Fibroblast of skin of right biceps (primary cell): ENCODE measurements at places on chromosomes 4 and X.
A peak's percentile ranks its signal among the peaks of the same experiment; 100 is the strongest.

DNA sequence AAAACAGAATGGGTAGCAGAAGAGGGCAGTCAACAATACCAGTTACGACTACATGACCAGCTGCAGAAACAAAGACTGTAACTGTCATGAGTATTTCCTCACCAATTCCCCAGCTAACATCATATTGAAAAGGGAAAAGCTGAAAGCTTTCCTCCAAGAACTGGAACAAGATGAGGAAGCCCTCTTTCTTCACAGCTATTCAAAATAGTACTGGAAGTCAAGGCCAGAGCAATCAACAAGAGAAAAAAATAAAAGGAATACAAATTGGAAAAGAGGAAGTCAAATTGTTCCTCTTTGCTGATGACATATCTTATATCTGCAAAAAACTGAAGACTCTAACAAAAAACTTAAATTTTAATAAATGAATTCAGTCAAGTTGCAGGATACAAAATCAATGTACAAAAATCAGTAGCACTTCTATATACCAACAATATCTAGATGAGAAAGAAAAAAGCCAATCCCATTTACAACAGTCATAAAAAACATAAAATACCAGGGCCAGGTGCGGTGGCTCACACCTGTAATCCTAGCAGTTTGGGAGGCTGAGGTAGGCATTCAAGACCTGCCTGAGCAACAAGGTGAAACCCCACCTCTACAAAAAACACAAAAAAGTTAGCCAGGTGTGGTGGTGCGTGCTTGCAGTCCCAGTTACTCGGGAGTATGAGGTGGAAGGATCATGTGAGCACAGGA is 125.4 kb downstream of the ATP8A1 start:
- DNase-seq = no peak

DNA sequence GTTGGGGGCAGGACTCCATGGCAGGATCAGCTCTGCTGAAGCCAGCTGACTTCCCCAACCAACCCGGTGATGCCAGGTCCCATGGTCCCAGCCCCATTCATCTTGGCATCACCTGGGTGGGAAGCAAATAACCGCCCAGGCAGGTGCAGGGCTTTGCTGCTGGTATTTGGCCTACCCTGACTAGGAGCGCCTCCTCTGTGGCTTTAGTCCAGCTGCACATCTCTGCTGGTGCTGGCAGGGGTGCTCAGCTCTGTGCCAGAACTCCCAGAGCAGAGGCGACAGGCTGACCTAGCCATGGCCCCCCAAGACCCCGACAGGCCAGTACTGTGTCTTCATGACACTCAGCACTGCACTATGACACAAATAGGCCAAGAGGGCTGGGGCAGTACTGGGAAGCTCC is 64.4 kb downstream of the STARD8 start:
- DNase-seq = no peak

DNA sequence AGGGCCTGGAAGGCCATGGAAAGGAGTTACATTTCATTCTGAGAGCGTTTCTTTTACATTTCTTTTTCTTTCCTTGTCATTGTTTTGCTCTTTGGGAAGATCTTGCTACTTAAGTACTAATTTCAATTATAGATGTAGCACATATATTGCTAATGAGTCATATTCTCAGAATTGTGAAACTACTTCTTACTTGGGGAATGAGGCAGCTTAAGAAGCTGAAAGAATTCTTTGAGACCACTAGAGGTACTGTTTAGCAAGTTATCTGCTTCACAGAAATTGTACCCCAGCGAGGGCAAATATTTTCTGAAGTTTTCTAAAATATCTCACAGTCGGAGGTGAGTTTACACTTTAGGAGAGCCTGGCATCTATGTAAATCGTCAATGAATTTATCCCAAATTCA is 100.6 kb downstream of the AFF2 start:
- DNase-seq = peak; percentile 56

DNA sequence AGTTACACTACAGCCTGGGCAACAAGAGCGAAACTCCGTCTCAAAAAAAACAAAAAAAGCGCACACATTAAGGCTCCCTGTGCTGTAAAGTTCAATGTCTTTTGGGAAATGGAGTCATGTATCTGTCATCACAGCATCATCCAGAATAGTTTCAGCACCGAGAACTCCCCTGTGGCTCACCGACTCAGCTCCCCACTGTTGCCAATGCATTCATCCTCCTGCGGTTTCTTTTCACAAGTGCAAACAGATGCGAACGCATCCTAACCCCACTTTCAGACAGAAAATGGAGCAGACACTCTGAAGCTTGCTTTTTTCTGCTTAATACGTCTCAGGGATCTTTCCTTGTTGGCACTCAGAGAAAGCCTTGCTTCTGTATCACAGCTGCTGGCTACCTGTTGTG is 13.8 kb upstream of the SH3TC1 start:
- peak; percentile 90 for DNase-seq

DNA sequence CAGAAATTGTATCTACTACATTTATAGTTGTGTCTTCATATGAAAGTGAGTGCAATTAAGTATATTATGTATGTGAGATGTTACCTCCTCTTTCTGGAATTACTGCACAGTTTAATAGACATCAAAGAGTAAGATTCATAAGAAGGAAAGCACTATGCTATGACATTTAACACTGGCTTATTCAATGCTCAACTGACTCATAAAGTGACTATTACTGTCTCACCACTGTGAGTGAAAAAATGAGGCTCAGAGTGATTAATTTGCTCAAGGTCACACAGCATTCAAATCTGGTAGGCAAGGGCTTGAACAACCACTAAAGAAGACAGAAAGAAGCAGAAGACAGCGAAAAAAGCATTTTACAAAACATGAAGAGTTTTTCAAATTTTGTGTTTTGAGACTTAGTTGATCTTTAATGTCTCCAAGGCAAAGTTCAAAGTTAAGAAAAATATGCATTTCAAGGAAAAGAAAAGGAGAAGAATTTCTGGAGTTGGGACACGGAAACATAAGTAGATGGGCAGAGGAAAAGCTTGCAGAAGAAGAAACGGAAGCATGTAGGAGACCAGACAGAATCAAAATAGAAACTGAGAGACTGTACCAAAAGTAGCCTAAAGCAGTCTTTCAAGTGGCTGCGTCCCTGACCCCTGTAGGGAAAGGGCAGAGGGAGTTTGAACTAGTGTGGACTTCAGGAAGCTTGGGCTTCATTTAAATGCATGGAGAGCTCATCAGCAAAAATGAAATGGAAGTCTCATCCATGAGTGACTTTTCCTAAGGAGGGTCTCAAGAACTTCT is 66.3 kb downstream of the KCNIP4 start:
- peak; percentile 48 for DNase-seq

DNA sequence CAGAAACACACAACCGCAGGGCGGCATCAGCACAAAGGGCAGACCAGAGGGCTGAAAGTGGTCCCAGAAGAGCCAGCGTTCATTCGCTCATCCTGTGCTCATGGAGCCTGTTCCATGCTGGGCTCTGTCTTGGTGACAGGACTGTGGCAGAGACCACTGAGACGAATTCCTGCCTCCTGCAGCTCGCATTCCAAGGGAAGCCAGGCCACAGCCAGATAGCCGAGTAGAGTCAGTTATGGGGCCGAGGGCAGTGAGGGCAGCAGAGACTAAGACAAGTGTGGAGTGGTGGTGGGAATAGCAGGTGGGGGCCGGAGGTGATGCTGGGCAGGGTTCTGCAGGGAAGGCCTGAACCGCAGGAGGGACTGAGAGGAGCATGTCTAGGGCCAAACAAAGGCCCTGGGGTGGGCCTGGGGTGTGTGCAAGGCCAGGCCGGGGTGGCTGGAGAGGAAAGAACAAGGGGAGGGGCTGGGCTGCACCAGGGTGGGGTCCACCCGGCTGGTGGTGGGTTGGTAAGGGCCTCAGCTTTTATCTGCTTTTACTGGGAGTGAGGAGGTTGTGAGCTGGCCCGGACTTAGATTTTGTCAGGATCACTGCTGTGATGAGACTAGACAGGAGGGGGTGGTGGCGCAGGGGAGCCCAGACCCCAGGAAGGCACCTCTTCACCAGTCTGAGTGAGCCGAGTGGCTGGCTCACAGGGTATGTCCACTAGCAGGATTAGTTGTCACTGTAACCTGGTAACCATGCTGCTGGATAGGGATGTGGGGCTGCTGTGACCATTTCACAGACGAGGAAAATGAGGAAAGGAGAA is 6.3 kb downstream of the PSAPL1 start:
- no peak for DNase-seq

DNA sequence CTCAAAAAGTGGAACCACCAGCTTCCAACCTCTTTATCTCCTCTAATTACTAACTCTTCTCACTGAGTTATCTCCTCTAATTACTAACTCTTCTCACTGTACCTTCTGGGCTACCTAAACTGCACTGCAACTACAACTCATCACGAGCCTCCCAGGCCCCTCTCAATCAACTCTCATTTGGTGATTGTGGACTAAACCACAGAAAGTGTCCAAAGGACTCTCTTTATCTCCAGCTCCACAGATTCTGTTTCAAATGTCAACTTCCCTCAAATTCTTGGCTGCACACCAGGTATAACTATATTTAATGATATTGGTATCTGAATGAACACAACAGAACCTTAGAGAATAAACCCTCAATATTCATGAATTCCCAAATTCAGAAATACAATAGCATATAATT is 182.9 kb downstream of the MAML3 start:
- DNase-seq = no peak

GRCh38 chr4:156420623-156421022 is 467.0 kb upstream of the CTSO start:
- peak; percentile 83 for DNase-seq

- DNase-seq = no peak
Observed at GRCh38 chr4:1370321-1371124, 23.5 kb downstream of the UVSSA start.

DNA sequence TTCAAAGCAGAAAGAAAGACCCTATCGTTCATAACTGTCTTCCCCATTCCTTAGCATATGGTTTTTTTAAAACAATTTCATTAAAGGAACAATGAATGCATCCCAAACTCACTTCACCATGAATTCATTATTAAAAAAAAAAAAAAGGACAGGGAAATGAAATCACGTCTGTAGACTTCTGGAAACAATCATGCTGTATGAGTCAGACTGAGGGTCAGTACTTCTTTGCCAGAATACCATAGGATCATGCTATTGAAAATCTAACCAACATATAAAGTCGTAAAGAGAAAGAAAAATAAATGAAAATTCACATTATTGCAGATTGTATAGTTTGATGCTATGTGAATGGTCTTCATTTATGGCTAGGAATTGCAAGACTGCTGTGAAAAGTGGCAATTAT is 144.4 kb downstream of the PCDH18 start:
- peak; percentile 89 for DNase-seq
